ENCODE measurements at places on chromosomes 12 and 14. TPM values are rescaled to one million over a fixed set of nuclear protein-coding genes. Genes with fewer than 3 reads are reported as not detected.

DNA sequence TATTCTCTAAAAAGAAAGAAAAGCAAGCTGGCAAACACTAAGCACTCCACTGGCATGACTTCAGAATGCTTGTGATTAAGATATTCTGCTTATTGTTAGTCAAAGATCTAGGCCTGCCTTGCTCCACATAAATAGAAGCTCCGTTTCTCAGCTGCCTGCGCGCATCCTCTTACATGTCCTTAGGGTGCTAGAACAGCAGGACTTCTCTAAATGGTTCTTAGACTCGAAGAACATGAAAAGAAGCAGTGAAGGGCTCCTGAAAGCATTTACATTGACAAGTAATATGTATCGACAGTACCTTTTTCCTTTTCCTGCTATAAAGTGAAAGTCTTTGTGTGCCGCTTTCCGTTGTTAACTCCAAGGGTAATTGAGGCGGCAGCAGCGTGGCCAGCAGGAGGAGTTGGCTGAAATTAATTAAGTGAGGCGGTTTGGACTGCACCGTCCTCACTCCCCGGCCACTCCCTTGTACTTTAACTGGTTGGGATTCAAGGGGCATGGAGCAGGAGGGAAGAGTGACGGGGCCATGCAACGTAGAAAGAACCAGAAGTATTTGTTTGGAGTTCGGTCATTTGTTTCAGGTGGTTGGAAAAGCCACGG lies 34.2 kb upstream of the OTX2 start:
- H3K27ac ChIP-seq: no peak overlapping the region
- no peak overlapping the region for H3K4me3 ChIP-seq
- H3K4me1 ChIP-seq: no peaks in the 10 kb centered on the region
- H3K36me3 ChIP-seq: no peaks in the 10 kb centered on the region
- DNase-seq: no peak

DNA sequence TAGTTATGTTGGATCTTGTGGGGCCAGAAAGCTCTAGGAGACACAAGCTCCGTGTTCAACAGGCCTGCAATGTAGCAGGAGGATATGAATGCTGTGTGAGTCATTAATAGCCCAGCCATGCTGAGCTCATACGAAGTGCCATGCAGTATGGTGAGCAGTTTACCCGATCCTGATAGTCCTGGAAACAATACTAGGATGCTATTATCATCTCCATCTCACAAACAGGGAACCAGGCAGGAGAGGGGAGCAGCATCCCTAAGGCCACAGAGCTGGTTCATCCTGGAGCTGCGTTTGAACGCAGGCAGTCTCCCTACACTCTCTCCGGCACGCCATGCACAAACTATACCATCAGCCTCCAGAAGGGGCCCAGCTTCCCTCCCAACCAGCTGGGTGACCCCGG lies 20.5 kb downstream of the TTC7B start:
- H3K4me3 ChIP-seq: no peak overlapping the region
- no peaks in the 10 kb centered on the region for H3K27me3 ChIP-seq
- no peak overlapping the region for H3K27ac ChIP-seq

- no peaks in the 10 kb centered on the region for H3K4me1 ChIP-seq
- H3K4me3 ChIP-seq: no peak overlapping the region
- H3K27ac ChIP-seq: no peak overlapping the region
- no peaks in the 10 kb centered on the region for H3K27me3 ChIP-seq
- no peak for DNase-seq
- H3K36me3 ChIP-seq: no peaks in the 10 kb centered on the region
Observed at GRCh38 chr12:6716874-6717437, 6.9 kb upstream of the COPS7A start.

- DNase-seq: no peak
- no peak overlapping the region for H3K4me3 ChIP-seq
- H3K36me3 ChIP-seq: no peaks in the 10 kb centered on the region
- no peaks in the 10 kb centered on the region for H3K27me3 ChIP-seq
- H3K4me1 ChIP-seq: no peaks in the 10 kb centered on the region
Observed at GRCh38 chr14:68278576-68279436, 459.2 kb downstream of the RAD51B start.

GRCh38 chr14:100867631-100868315 lies 35.7 kb downstream of the RTL1 start:
- DNase-seq: peak; percentile 16
- no peaks in the 10 kb centered on the region for H3K4me1 ChIP-seq
- H3K27me3 ChIP-seq: no peaks in the 10 kb centered on the region

HOXC12 gene
- total RNA-seq: 0.45 TPM

KRT5 gene
- total RNA-seq: not detected

CLEC6A gene
- not detected for total RNA-seq

DPF3 gene
- total RNA-seq: 0.65 TPM
